ENCODE measurements at places on chromosomes 3 and 15.

DNA sequence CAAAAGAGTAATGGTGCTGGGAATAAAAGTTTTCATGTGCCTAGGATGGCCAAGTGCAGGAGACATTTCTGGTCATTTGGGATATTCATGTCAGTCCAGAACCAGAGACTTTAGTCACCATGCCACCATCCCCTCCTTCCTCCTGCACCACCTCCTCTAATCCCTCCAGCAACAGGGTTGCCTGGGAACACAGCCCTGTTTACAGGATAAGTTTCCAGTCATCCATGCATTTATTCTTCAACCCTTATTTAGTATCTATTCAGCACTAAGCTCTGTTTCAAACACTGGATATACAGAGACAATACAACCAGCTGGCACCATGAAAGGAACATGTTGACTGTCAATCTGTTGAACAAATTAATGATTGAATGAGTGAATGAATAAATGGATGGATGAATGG lies 211.7 kb downstream of the CLSTN2 start:
- no peak for DNase-seq

DNA sequence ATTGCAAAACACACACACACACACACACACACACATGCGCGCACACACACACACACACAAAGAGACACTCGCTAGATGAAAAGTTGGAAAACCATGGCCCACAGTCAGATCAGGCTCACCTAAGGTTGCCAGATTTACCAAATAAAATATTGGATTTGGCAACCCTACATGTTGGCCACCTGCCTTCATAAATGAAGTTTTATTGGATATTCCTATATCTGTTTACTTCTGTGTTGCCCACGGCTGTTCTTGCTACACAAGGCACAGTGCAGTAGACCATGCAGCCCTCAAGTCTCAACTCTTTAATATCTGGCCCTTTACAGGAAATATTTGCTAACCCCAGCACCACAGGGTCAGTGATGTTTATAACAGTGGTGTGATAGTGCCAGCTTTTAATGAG lies 445.0 kb upstream of the PROK2 start:
- no peak for DNase-seq

DNA sequence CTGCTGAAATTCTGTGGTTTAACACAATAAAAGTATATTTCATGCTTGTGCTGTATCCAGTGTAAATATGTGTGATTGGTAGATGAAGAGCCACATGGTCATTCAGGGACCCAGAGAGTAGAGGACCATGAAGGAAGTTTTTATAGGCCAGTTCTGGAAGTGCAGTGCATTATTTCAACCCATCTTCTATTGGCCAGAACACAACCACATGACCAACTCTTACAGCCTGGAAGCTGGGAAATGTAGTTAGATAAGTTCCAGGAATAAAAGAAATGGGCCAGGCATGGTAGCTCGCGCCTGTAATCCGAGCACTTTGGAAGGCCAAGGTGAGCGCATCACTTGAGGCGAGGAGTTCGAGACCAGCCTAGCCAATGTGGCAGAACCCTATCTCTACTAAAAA lies 21.4 kb upstream of the PRTG start:
- DNase-seq: no peak

GRCh38 chr15:81897057-81897677 lies 148.7 kb downstream of the MEX3B start:
- no peak for DNase-seq

DNA sequence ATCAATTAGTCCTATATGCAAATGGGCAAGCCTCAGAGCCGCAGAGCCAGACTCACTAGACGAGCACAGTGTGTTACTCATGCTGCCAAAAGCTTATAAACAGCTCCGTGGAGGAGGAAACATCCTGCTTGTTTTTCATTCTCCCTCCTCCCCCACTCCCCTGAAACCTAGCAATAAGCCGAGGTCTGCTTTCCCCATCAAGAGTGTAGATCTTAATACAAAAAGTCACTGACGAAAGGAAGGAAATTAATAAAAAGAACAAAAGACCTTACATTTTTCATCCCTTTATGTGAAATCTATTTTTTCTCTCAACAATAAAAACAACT lies 88.5 kb downstream of the XXYLT1 start:
- DNase-seq: no peak

- DNase-seq: no peak
These were observed 300.0 kb downstream of the PTPRG start for GRCh38 chr3:61861410-61861809.

DNA sequence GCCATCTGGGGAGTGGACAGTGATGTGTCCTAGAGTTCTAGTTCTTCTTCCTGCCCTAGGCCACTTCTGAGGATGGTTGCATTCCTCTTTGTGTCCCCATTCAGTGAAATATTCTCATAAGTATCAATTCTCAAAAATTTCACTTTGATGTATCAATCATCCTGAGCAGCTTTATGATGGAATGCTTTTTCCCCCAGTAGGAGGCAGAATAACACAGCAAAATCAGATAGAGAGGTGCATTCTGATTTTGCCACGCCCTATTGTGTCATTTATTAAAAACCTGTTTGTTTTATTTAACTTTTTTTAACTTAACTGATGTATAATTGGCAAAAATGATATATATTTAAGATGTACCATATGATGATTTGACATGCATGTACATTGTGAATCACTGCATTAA lies 656.0 kb upstream of the GRM7 start:
- DNase-seq: no peak

- no peak for DNase-seq
These were observed 251.1 kb downstream of the ULK4 start for GRCh38 chr3:41710646-41711388.

GRCh38 chr15:34582461-34583371 lies 735 bp downstream of the GOLGA8B start:
- DNase-seq: no peak

GRCh38 chr15:91142106-91142744 lies 42.2 kb downstream of the SV2B start:
- DNase-seq: no peak

GRCh38 chr15:91472316-91472756 lies 372.3 kb downstream of the SV2B start:
- DNase-seq: no peak

- DNase-seq: no peak
These were observed 7.0 kb upstream of the C15orf40 start for GRCh38 chr15:83018436-83018835.

GRCh38 chr3:38743043-38743442 lies 73.0 kb downstream of the SCN10A start:
- DNase-seq: no peak

GRCh38 chr3:105210141-105210540 lies 156.6 kb upstream of the ALCAM start:
- no peak for DNase-seq

- DNase-seq: no peak
These were observed 28.3 kb downstream of the IDH3A start for GRCh38 chr15:78177447-78177873.
